ENCODE measurements at places on chromosomes 1 and 21.

DNA sequence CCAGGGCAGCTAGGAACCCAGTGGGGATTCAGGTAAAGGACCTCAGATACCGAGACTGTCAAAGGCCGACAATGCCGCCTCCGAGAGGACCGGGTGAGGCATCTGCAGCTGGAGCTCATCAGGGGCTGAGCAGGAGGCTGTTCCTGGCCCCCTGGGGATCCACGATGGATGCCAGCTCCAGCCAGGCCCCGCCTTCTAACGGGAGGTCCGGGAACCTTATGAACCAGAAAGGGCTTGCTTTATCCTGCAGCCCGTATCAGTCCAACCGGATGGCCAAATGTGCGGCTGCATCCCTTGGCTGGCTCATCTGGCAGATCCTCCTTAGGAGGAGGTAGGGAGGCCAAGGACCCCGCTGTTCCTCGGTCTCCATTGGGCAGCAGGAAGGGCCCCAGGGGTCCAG is 32.0 kb downstream of the SLC45A1 start:
- no peak for DNase-seq

DNA sequence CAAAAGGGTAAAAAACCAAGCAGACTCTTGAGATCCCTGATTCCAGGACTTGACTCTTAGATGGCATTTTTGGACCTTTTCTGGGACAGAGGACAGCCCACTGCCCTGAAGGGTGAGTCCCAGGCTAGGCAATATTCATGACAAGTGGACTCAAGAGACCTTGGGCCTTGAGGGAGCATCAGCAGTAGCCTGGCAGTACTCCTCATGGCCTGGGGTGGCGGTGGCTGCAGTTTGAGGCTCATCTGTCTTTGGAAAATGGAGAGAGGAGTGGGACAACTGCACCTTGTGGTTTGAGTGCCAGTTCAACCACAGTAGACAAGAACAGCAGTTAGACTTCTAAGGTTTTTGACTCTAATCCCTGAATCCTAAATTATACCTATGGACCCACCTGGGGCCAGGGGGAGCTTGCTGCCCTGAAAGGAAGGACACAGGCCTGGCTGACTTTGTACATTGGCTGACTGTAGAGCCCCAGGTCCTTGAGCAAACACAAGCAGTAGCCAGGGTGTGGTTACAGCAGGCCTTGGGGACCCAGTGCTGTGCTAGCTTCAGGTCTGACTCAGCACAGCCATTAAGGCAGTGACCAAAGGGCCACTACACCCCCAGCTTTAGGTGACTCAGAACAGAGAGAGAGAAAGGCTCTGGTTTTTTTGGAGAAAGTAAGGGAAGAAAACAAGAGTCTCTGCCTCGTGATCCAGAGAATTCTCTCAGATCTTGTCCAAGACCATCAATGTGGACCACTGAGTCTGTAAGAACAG is 1023.2 kb downstream of the KCNT2 start:
- DNase-seq = no peak

DNA sequence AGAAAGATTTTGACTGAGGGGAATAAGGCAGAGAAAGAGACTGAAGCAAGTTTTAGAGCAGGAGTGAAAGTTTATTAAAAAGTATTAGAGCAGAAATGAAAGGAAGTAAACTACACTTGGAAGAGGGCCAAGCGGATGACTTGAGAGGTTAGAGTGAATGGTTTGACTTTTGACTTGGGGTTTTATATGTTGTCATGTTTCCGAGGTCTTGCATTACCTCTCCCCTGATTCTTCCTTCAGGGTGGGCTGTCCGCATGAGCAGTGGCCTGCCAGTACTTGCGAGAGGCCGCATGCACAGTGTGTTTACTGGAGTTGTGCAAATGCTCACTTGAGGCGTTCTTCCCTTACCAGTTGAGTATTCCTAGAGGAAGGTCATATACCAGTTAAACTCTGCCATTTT is 13.0 kb upstream of the DENND2D start:
- peak; percentile 38 for DNase-seq

DNA sequence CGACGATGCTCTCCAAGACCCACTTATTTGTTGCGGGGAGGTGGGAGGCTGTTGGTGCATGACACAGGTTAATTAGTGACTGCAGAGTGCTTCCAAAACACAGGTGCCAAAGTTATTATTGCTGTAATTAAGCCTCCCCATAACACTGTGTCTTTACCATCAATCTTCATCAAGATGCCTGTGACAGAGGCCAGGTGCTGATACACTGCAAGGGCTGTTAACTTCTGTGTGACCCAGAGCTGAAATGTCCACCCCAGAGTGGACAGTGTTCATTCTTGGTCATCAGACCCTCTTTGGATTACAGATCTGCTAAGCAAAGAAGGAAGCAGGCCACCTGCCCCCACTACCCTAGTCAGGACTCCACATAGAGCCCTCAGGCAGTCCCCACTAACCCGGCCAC is 55.5 kb downstream of the CAPN8 start:
- no peak for DNase-seq

- no peak for DNase-seq
Measured at GRCh38 chr1:23123528-23123927, 45.1 kb downstream of the LUZP1 start.

DNA sequence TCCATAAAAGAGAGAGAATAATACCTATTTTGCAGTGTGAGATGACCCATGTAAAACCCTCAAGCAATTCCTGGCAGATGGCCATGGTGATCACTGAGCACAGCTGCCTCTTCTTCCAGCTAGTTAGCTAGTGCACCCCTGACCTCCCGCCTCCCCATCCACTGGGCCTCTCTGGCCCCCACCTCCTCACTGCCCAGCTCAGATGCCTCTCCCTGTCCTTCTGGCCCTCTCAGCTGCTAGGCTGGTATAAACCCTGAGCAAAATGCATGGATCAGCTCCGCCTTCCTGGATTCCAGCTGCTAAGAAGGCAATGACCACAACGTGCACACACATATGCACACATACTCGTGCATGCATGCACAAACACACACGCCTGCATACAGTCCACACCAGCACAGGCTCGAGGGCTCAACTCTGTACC is 117.2 kb downstream of the DMRTB1 start:
- no peak for DNase-seq

DNA sequence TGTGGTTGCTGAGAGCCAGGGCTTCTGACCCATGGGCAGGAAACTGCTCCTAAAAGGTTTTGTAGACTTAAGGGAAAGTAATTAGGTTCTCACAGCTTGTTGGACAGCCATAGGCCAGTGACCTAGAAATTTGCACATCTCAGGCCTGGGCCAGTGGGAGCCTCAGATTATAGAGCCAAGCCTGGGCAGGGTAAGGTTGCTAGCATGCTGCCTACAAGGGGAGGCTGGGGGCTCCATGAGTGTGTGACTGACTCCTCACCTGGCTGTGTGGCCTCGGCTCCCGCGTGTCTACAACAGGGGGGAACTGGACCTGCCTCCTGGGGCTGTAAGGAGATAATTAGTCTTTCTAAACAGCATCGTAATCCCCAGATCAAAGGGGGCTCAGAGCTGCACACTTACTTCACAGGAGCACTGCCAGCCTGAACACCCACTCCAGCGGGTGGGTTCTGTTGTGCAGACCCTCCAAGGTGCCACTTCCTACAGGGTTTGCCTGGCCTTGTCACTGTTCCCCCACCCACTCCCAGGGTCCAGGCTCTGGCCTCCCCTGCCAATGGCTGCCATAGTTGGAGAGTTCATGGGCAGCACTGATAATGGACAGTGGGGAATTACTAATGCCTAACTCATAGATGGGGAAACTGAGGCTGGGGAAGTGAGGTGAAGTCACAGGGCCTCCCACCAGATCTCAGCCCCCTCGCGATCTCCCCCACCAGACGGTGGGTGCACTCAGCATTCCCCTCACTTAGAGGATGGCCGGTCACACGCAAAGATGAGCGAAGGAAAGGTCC is 230.4 kb upstream of the TMEM51 start:
- DNase-seq = no peak

GRCh38 chr1:198101716-198102453 is 54.9 kb upstream of the NEK7 start:
- DNase-seq = no peak

DNA sequence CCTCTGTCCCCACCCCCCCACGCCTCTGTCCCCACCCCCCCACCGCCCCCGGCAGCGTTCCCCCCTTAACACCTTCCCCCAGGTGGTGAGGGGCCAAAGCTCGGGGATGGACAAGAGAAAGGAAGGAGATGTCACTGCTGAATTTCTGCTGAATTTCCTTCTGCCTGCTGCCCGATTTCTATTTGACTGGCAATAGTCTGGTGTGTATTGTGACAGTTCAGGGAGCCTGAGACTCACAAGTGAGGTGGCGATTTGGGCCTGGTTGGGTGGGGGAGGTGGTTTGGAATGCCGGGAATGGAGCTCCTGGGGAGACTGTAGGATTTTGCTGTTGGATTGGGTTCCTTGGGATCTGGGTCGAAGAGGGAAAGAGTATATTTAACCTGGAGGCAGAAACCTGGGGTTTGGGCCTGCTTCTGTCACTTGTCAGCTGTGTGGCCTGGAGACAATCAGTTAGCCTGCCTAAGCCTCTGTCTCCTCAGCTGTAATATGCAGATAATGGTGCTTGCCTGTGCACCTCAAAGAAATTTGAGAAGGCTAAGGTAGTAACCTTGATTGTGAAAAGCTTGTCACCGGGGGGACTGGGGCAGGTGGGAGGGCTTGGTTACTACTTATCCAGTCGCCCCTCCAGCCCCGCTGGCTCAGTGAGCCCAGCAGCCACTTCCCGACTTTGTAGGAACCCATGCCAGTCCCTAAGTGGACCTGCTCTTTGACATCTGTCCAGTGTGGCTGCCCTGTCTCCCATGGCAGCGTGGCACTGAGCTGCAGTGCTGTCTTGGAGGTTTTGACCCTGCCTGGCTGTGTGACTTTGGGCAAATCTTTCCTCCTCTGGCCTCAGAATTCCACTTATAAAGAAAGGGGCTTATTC is 7.7 kb upstream of the LMNA start:
- peak; percentile 63 for DNase-seq

GRCh38 chr21:46119637-46120271 is 21.8 kb downstream of the COL6A2 start:
- DNase-seq = no peak

DNA sequence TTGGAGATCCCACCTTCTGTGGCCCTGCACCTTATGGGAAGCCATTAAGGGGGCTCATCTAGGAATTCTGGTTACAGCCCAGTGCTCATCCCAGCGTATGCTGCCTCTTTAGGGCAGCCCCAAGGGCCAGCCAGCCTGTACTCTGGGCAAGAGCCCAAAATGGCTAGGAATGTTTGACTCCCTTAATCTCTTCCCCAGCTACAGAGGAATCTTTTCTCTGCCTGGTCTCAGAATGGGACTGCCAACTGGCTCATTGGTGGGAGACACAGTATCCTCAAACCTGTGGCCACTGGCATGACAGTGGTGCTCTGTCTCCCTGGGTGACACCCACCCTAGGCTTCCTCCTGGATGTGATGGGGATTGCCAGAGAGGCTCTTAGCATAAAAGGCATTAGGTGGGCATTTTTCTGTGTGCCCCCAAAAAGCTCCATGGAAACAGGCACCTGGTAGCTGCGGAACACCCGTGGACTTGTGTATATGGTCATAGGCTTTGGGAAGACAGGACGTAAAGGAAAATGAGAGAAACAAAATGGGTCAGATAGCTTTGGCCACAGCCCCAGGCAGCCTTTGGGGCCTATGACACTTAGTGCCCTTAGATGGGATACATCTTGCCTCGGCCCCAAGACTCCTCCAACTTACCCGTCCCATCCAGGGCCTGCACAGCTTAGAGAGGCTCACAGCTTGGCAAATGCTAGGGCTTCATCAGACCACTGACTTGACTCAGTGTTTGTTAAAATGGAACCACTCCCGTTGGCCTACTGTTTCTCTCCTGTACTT is 6.9 kb downstream of the TMEM81 start:
- no peak for DNase-seq

DNA sequence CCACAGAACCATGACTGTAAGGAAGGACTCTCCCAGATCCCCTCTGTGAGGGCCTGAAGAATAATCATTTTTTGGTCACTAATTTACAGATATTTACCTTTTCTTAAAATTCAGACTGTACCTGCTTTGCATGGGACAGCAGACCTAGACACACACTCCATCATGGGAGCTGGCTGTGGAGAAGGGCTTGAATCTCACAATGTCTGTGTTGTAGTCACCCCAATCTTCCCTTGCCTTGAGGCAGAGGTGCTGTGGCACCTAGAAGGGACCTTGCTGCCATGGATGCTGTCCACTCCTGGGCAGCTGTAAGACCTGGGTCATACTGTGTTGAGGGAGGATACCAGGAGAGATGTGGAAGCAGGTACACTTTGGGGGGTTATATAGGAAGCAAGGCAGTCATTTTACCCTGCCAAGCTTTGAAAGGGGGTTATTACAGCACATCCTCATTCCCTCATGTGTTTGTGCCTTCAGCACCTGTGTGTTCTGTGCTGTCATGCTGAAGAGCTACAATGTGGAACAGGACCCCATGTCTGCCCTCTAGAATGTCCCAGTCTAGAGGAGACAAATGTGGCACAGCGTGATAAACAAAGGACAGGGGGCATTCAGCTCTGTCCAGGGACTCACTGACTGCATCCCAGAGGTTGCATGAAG is 27.1 kb downstream of the TRAF5 start:
- DNase-seq = no peak

DNA sequence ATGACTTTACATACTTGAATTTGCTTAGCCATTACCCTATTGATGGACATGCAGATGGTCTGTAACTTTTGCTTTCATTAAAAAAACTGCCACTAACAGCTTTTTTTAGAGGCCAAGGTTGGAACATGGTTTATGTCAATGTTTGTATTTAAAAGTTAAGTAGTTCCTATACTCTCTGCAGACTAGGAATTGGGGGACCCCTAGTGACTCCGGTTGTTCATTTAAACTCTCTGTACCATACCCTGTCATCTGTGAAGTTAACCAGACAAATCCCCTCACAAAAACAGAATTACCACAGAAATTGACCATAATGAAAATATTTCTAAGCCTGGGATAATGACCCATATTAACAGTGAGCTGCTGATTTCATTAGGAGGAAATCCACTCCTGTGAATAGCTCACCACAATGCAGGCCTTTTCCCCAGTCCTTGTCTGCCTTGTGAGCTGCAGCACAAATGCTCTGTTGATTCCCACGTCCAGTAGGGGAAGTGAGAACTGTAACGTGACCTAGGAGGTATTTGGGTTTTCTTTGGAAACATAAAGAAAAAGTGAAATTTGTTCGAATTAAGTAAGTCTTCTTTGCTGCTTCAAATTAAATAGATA is 30.2 kb upstream of the CD101 start:
- DNase-seq = no peak

DNA sequence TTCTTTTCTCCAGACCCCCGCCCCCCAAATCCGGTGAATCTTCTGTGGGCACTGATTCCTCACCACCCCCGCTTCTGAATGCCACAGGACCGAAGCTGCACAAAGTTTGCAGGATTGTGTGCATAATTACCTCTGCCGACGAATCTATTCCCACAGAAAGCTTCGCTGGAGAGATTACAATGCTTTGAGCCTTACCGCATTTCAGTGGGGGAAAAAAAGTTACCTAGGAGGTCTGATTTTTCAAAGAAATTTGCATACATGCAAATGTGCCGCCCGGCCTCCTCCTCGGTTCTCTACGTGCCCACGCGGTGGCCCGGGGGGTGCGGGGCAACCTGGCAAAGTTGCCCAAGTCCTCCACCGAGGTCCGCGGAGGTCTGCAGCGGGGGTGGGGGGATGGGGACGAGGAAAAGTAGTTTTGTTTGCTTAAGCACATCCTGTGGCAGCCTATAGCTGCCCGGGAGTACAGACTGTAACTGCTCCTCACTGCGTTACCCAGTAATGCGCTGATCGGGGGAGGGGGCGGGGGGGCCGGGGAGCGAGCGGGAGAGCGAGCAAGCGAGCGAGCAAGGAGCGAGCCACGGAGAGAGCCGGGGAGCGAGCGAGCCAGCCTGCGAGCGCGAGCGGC is 563 bp upstream of the NFIA start:
- DNase-seq = peak; percentile 73

Data from OCI-M1 (cell line).